ENCODE measurements at places on chromosomes 2 and 18.

- no peak for DNase-seq
Measured at GRCh38 chr2:7363906-7364305, 446.7 kb downstream of the RNF144A start.

DNA sequence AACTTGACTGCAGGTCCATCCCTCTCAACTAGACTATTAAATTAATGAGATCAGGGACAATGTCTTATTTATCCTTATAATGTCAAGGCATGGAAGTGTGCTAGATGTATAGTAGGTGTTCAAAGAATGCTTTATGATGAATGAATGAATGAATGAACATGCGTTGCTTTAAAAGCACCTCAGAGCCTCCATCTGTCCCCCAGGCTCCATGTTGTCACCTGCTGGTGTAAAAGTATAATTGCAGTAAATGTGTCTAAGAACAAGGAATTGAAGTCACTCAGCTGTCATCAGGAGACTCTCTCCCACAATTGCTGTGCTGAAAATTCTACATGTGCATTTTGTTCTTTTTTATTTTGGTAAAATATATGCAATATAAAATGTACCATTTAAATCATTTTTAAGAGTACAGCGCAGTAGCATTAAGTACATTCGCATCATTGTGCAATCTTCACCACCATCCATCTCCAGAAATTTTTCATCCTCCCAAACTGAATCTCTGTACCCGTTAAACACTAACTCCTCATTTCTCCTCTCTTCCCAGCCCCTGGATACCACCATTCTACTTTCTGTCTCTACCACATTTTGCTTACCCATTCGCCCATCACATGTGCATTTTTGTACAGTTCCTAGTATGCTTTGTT lies 52.6 kb downstream of the GNAL start:
- DNase-seq = no peak

GRCh38 chr2:113979191-113980128 lies 89.6 kb downstream of the ACTR3 start:
- DNase-seq = no peak

DNA sequence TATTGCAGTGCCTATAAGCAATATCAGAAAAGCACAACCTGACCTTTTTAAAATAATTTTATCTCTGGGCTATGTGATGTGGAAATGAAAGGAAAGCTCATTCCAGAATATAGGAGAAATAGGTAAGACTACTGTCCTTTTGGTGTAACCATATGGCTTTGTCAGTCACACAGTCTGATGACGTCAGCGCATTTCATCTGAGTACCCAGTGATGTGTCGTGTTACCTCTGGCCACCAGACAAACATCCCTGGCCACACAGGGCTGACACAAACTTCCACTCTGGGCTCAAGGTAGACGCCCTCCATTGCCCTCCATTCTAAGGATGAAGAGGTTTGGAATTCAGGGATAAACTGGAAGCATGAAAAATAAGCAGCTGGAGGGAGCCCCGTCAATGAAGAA lies 506.7 kb downstream of the CMPK2 start:
- DNase-seq = no peak

- DNase-seq = no peak
Measured at GRCh38 chr2:69659349-69659748, 15.8 kb upstream of the AAK1 start.

DNA sequence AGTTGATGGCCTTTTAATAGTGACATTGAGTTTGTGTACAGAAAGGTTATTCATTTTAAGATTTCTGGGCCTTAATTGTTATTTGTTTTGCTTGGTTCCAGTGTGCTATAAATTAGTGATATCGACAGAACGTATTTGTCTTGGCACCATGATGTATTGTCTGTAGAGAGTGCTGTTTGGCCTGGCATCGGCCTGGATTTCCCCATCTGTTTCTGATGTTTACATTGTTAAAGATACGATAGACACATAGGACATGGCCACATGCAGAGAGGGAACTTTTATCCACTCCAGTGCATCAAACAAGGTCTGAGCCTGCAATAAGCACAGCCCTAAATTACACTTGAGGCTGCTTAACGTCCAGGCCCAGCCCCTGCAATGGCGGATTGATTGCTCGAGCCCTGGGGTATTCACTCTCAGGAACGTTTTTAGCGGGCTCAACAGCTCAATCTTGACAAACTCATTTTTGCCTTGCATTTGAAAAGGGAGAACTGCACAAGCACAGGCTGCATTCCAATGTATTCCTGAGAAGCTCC lies 144.7 kb downstream of the SLC4A3 start:
- no peak for DNase-seq

GRCh38 chr2:233802132-233802815 lies 24.1 kb downstream of the MROH2A start:
- no peak for DNase-seq

GRCh38 chr18:4207383-4207985 lies 247.6 kb downstream of the DLGAP1 start:
- DNase-seq = peak; percentile 53

GRCh38 chr2:80475970-80476369 lies 171.4 kb upstream of the LRRTM1 start:
- no peak for DNase-seq

DNA sequence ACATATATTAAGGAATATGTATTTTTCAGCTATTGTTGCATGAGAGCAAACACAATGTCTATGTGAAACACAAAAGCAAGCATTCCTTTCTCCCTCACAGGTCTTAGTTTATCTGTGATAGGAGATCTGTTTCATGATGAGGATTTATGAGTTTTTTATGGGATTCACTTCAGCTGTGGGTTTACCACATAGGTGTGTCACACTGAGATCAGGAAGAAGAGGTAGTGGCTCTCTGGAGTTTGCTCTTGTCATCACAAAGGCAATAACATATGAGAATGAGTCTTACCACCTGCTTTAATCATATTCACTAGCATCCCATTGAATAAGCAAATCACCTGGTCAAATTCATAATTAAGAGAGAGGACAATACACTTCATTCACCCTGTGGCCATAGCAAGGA lies 960.3 kb upstream of the SLC39A10 start:
- DNase-seq = no peak

- no peak for DNase-seq
Measured at GRCh38 chr2:153027533-153027932, 309.1 kb downstream of the ARL6IP6 start.

GRCh38 chr18:79422022-79422782 lies 26.5 kb downstream of the NFATC1 start:
- no peak for DNase-seq

GRCh38 chr2:217742841-217743240 lies 260.0 kb downstream of the TNS1 start:
- peak; percentile 64 for DNase-seq

GRCh38 chr2:225889452-225889851 lies 489.9 kb downstream of the NYAP2 start:
- peak; percentile 94 for DNase-seq

GRCh38 chr2:80365762-80366161 lies 61.2 kb upstream of the LRRTM1 start:
- no peak for DNase-seq

GRCh38 chr2:159849160-159849813 lies 51.3 kb upstream of the CD302 start:
- DNase-seq = no peak

- DNase-seq = peak; percentile 23
Measured at GRCh38 chr2:224591220-224591619, 6.1 kb upstream of the CUL3 start.

- DNase-seq = no peak
Measured at GRCh38 chr2:159912580-159912979, 114.6 kb upstream of the CD302 start.

GRCh38 chr18:22683196-22683676 lies 249.9 kb upstream of the RBBP8 start:
- peak; percentile 86 for DNase-seq

- peak; percentile 80 for DNase-seq
Measured at GRCh38 chr2:42859006-42859552, 66.7 kb upstream of the HAAO start.

DNA sequence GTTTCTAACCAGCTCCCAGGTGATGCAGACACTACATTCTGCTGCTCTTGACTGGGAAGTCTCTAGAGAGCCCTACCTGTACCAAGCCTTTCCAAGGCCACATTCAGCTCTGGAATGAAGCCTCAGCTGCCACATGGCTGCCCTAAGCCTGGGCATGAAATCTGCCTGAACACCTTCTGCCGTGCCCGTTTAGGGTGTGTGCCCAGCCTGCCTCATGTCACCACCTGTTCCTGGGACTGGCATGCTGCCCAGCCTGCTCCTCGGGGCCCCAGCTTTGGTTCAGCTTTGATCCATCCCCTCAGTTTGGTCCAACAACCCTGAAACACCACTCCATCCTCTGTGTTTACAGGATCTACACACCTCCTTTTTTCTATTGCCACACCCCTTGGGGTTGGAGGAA lies 210.9 kb downstream of the L3MBTL4 start:
- DNase-seq = peak; percentile 7

- DNase-seq = no peak
Measured at GRCh38 chr2:46146866-46147502, 150.2 kb upstream of the EPAS1 start.

- no peak for DNase-seq
Measured at GRCh38 chr2:102286041-102286440, 25.3 kb upstream of the IL1RL1 start.

- no peak for DNase-seq
Measured at GRCh38 chr2:56590611-56591010, 406.8 kb downstream of the CCDC85A start.

- DNase-seq = peak; percentile 93
Measured at GRCh38 chr18:45619062-45619825, 4.0 kb downstream of the SLC14A2 start.

GRCh38 chr2:233832869-233833311 lies 21.4 kb downstream of the HJURP start:
- DNase-seq = peak; percentile 54

- DNase-seq = peak; percentile 78
Measured at GRCh38 chr2:45826884-45827635, 175.6 kb downstream of the PRKCE start.

- no peak for DNase-seq
Measured at GRCh38 chr2:26471766-26472706, 5.9 kb downstream of the OTOF start.

GRCh38 chr2:189517847-189518535 lies 62.6 kb downstream of the SLC40A1 start:
- DNase-seq = no peak

DNA sequence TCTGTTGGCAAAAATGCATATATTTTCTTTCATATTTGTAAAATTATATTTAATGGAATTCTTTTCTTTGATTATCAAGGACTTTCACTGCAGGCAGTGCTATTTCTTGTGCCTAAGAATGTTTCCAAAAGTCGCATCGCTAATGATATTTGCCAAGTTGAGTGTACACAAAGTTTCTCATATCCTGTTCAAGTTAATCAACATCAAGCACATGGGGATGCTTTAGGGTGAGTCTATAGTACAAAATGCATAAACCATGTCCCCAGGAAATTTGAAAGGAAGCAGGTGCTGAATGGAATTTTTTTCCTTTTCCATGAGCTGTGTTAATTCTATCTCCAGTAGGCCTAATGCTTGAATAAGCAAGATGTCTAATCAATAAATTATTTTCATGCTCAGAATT lies 129.7 kb downstream of the GALNT1 start:
- DNase-seq = no peak

GRCh38 chr18:41263956-41264355 lies 691.1 kb upstream of the PIK3C3 start:
- DNase-seq = no peak

DNA sequence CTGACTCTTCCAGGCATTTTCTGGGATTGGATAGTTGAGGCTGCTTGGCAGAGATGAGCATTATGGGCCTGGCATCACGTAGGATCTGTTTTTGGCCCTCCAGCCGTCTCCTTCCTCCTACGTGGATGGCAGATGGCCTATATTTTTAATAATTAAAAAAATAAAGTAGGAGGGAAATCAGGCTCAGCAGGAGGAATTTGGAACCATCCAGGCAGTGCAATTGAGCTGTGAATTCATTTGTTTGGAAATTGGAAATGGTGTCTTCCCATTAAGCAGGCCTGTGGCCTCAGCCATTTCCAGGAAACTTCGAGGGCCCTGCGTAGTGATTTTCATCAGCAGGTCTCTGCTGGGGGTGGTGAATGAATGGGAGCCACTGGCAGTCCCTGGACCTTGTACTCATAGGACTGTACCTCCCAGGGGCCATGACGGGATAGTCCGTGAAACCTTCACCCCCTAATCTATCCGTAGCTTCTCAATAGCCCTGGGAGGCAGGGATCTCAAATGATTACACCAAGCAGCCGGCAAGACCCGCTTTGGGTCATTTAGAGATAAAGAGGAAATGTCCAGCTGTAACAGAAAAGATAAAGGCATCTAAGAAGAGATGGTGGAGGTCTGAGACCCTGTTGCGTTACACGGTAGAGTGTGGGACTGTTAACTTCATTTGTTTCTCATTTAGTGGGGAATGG lies 73.1 kb upstream of the TNP1 start:
- no peak for DNase-seq

- no peak for DNase-seq
Measured at GRCh38 chr18:74257083-74257482, 34.7 kb downstream of the CYB5A start.

DNA sequence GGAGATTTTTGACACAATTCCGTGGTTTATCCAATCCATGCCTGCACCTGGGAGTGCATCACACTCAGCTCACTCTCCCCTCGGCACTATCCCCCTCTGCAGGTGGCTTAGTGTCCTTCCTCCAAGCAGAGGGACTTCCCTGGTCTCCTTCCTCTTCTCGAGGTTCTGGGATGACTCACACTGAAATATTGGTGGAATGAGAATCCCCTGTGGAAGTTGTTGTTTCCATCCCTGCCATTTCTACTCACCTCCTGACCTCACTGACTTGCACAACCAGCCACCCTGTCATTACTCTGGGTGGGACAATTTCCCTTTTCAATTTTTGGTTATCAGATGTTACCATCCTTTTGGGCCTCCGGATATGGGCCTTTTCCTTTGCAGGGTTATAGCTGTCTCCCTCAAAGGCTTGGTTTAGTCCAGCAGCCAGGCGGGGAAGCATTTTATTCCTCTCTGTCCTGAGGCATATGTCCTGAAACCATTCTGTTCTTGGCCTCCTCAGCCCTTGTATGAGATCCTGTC lies 59.9 kb downstream of the PTPRM start:
- no peak for DNase-seq

DNA sequence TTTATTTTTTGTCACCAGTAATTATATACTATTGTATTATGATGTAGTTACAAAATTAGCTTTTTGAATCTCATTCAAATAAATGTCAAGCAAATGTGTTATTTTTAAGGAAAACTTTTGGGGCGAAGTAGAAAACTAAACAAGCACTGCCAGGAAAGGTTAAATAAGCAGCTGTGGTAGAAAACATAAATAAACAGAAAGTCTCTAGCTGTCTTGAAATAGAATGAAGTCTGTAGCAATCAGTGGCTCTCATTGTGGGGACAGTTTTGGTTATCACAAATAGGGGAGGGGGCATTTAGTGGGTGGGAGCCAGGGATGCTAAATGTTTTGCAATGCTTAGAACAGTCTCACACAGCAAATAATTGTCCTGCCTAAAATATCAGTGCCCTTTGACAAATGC lies 3.4 kb downstream of the INSIG2 start:
- DNase-seq = no peak

GRCh38 chr2:227862227-227862740 lies 9.1 kb upstream of the DAW1 start:
- peak; percentile 22 for DNase-seq

DNA sequence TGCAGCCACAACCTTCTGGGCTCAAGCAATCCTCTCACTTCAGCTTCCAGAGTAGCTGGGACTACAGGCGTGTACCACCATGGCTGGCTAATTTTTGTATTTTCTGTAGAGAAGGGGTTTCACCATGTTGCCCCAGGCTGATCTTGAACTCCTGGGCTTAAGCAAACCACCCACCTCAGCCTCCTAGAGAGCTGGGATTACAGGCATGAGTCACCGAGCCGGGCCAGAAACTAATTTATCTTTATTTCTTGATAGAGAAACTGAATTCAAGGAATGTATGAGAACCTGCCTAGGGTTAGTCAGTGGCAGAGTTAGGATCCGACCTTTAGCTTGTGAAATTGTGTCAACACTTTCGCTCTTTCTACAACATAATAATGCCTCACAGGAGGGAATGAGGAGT lies 19.3 kb upstream of the ITGAV start:
- DNase-seq = no peak
